Right lung (tissue), 10 donors: ENCODE measurements at places on chromosomes 12 and 14. TPM values are rescaled to one million over a fixed set of nuclear protein-coding genes. Genes with fewer than 3 reads are reported as not detected.

Gene SELPLG
- polyA plus RNA-seq: 4.0 TPM

GRCh38 chr12:71014180-71014785, 93.7 kb upstream of the PTPRR start:
- DNase-seq: no peak

Gene SMCO2
- 0.15 TPM for polyA plus RNA-seq

Gene IGFBP6
- polyA plus RNA-seq: 20.6 TPM

Gene SLC6A12
- polyA plus RNA-seq: 0.49 TPM

Gene PIANP
- polyA plus RNA-seq: 5.2 TPM

DNA sequence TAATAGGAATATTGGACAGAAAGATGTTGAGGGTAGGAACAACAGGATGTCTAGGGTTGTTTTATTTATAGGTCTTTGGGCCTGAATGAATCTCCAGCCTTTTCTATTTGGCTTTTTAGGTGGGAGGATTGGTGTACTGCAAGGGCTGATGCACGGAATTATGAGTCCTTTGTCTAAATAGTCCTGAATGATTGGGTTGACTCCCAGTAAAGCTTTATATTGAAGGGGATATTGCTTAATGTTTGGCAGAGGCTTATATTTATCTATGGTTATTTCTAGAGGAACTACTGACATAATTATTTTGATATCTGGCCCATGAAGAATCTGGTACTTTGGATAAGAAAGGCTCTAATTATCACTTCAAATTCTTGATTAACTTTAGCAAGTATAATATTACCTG, 253.6 kb upstream of the AVPR1A start:
- no peak for DNase-seq

GRCh38 chr12:52054833-52055730, 3.8 kb downstream of the NR4A1 start:
- DNase-seq: no peak

- DNase-seq: no peak
These were observed 949 bp upstream of the KIF21A start for GRCh38 chr12:39443929-39444209.

Gene CLEC6A
- polyA plus RNA-seq: not detected

Gene CCNB1IP1
- polyA plus RNA-seq: 130 TPM
